GM12892 (cell line): ENCODE measurements at places on chromosomes 6 and 20.

- DNase-seq = no peak
Measured at GRCh38 chr6:122804962-122805485, 16.0 kb downstream of the SMPDL3A start.

DNA sequence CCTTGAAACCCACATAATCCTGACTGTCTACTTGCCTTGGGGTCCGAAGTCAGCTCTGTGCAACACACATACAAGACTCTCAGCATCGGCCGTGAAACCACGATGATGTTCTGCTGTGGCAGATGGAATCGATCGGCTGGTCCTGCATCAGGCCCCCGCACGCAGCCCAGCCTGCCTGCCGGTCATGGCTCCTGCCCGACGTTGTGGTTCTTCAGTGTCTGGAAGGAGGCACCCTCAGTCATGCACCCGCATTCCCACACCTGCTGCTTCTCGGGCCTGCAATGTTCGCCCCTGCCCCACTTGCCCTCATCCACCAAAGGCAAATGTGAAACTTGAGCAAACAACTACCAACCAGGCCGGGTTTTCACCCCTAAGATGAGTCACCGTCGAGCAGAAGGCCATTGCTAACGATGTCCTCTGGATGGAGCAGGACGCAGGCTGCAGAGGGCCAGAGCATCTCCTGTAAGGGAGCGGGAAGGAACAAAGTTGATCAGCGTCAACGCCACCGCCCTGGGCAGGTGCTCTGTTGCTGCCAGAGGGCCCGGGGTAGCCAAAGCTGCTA is 128.9 kb upstream of the PDE10A start:
- DNase-seq = no peak

- DNase-seq = no peak
Measured at GRCh38 chr20:6395695-6396094, 272.9 kb upstream of the FERMT1 start.

DNA sequence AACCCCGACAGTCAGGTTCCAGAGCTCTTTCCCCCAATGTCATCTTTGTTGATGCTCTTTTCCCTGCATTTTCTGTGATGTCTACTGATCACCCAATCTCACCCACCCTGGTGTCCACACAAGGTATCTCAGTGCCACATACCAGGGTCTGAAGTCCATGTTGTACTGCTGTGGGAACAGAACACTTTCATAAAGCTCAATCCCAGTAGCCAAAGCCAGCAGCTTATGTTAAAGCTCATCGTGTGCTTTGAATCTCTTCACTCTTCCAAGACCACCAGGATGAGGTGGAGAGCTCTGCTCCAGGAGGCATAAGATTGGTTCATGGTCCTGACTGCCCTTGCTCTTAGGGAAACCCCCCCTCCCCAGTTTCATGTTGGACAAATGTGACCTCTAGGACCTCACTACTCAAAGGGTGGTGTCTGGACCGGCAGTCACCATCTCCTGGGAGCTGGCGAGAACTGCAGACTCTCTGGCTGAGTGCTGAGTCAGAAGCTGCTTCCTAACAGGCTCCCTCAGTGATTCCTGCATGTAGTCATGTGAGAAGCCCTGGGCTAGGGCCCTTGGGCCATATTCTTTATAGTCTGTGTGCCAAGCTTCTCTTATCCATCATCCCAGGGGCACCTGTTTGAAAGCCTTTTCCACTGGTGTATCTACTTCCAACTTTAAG is 13.4 kb upstream of the CPNE5 start:
- no peak for DNase-seq

GRCh38 chr20:23626040-23626620 is 11.6 kb downstream of the CST3 start:
- DNase-seq = no peak

GRCh38 chr6:7188492-7188891 is 80.7 kb downstream of the RREB1 start:
- no peak for DNase-seq

DNA sequence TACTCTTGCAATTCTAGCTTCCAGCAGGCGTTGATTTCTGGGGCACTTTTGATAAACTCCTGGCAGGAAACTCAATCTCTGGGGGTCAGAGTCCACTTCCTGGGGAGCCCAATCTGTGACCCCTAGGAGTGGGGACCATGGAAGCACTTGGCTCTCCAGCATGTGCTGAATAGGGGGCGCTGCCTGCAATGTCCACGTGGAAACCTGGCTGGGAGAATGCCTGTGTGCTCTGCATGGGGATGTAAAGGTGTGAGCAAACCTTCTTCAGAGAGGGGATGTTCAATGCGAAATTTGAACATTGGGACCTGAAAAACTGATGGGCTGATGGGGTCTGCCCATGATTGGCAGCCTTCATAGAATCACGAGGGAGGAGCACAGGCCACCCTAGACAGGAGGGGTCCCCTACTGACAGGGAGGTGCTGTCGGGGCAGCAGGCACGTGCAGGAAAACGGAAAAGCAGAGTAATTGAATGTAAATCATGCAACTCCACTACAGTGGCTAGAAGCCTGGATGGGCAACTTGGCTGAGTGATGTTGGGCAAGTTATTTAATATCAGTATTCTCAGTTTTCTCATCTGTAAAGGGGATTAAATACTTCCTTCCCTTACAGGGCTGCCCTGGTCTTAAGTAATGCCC is 47.8 kb downstream of the CEP43 start:
- DNase-seq = no peak

DNA sequence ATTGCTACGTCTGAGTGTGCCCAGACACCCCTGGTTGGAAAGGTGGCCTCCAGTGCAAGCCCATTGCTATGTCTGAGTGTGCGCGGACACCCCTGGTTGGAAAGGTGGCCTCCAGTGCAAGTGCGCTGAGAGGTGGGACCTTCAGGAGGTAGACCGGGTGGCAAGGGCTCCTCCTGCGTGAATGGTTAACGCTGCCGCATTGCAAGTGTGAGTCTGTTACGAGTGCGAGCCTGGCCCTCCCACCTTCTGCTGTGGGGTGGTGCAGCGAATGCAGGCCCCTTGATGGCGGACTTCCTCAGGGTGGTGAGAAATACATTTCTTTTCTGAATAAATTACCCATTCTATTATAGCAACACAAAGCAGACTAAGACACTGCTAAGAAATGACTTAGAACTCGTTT is 208.8 kb downstream of the DLL1 start:
- no peak for DNase-seq

GRCh38 chr6:9699888-9700287 is 715.0 kb downstream of the TFAP2A start:
- no peak for DNase-seq

DNA sequence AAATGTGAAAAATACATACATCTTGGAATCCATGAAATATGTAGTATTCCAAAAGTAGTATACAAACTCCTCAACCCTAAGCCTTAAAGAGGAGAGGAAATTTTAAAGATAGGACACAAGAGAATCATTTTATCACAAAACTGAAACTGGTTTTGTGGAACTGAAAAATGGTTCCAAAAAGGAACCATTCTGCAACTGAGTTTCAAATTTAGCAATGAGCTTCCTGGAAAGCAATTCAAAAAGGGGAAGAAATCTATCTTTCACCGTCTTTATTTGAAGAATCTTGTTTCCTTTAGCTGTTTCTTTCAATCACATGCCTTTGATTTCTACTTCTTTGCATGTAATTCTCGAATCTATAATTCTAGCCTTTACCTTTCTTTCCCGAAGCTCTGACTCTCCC is 32.2 kb upstream of the LAMP5 start:
- no peak for DNase-seq

DNA sequence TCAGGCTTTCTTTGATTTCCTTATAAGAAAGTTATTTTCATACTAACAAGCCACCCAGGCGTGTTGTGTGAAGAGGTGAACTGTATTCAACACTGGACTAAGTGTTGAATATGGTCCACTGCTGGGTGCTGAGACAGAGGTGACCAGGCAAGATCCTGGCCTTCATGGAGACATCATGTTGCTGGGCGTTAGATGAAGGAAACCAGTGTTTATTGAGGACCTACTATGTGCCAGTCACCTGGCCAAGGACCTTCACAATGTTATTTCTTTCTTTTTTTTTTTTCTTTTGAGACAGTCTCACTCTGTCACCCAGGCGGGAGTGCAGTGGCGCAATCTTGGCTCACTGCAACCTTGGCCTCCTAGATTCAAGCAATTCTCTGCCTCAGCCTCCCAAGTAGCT is 1.9 kb upstream of the TREML1 start:
- DNase-seq = no peak

GRCh38 chr6:62272114-62272513 is 13.9 kb downstream of the KHDRBS2 start:
- DNase-seq = no peak

GRCh38 chr6:160106701-160107100 is 14.9 kb upstream of the SLC22A1 start:
- no peak for DNase-seq

DNA sequence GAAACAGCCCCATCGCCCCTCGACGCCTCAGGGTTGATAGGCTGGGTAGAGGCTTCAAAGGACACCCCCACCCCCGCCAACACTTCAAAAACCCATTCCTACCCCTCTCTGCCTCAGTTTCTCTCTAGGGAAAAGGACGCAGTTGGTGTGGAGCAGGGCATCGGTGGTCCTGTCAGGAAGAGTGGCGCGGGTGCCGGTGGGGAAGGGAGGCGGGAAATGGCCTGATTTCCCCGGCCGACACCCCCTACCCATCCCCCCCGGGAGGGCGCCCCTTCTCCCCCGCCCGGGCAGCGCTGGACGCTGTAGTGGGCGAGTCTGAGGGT is 367 bp downstream of the NRSN2 start:
- no peak for DNase-seq

DNA sequence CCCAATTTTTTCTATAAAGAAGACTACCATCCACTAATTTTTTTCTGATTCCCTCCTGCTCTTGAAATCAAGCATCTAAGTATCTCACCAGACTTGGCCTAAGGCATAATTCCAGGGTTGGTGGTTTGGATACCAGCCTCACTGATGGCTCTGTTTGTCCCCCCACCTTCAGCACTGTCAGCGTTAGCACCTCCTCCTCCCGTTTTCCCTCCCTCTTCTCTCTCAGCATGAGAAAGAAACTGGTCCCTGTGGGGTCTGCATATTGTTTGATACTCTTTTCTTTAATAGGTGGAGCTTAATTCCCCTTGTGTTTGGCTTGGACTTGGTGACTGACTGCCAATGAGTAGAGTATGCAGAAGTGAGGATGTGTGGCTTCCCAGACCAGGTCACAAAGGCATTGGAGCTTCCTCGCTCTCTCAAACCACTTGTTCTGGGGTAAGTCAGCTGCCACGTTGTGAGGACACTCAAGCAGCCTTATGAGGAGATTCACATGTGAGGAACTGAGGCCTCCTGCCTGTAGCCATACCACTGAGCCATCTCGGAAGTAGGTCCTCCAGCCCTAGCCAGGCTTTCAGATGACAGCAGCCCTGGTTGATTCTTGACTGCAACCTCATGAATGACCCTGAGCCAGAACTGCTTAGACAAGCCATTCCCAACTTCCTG is 65.2 kb downstream of the RIOK1 start:
- no peak for DNase-seq

DNA sequence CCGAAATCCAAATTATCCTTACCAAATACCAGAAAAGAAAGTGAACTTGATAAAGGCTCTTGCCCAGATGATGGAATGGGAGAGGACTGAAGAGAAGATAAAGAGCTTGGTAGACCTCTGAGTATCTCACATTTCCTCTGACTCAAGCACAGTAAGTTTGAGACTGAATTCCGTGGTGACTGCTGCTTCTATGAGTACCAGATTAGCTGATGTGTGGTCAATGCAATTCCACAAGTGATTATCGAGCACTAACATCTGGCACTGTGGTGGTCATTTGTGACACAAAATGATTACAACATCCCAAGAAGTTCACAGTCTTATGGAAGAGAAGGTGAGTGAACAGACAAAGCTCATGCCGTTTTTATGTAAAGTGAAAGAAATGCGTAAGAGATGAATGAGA is 2.6 kb upstream of the RPS6KA2 start:
- no peak for DNase-seq

DNA sequence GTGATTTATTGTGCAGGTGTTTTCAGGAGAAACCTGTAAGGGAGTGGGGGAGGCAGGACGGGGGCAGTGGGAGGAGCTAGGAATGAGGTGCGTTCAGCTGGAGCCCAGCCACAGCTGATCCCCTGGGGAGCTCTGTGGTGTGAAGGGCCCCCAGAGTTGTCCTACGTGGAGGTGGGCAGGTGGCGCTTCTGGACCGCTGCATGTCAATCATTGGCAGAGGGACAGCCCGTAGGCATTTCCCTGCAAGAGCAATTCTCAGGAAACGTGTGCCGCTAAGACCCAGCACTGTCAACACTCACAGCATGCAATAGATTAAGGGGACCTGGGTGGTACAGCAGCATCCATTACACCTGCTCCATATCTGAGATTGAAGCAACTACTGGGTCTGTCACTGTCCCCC is 88.0 kb downstream of the PRND start:
- DNase-seq = no peak

- DNase-seq = no peak
Measured at GRCh38 chr20:57493091-57493615, 31.8 kb downstream of the CTCFL start.

DNA sequence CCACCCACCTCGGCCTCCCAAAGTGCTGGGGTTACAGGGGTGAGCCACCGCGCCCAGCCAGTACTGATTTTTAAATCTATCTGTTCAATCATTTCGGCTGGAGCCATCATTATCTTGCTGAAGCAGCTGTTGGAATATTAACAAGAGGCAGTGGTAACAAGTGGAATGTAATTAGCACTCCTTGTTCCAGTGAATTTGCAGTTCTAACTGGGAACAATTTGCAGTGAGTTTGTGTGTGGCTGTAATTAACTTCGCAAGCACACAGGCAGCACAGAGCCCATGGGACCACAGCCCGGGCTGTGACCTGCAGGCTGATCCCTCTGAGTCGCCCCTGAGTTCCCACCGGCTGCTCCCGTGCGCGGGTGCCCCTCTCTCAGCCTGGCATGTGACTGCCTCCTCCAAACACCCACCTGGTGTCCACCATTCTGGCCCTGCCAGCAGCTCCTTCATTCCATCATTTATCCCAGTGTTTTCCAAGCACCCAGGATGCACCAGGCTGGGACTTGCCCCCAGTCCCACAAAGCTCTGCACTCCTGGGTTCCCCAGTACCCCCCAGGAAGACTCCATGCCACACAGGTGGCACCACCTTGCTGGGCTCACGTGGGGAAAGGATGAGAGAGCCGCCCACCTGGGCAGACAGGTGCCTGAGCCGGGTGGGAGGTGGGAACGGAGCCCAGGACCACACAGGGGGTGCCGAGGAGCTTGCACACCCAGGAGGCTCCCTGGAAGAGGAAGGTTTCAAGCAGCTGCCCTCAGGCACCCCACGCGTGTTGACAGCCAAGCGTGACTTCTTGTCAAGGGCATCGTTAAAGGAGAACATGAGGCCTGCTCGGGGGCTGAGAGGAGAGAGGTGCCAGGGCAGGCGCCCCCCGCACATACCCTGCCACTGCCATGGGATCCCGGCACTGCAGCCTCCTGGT is 75.2 kb downstream of the YTHDF1 start:
- no peak for DNase-seq

- DNase-seq = no peak
Measured at GRCh38 chr6:145067430-145067829, 667.9 kb downstream of the EPM2A start.

DNA sequence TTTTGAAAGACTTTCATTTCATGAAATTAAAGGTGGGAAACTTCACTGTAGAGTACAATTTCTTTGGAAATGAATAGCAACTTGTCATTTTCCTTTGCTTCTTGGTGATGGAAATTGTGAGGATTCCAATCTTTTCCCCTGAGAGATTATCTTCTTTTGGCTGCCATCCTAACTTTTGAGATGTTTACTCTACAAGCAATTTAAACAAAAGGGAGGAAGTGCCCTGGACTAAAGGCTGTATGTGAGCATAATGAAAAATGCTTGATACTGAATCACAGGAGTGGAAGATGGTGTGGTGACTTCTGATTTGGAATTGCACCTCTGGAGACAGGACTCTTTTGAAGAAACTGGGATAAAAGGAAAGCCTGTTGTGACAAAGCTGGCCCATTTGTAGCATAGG is 43.1 kb upstream of the JAG1 start:
- DNase-seq = no peak
